ENCODE measurements at places on chromosomes 12 and 14. TPM values are rescaled to one million over a fixed set of nuclear protein-coding genes. Genes with fewer than 3 reads are reported as not detected.

Gene ADAM21
- 0.09 TPM for total RNA-seq

- DNase-seq = peak; percentile 59
Measured at GRCh38 chr12:1662761-1663439, 28.0 kb upstream of the ADIPOR2 start.

Gene NELL2
- 67.0 TPM for total RNA-seq

- no peak for DNase-seq
Measured at GRCh38 chr12:42741771-42742510, 152.4 kb upstream of the PRICKLE1 start.

Gene DNM1L
- total RNA-seq = 63.4 TPM

DNA sequence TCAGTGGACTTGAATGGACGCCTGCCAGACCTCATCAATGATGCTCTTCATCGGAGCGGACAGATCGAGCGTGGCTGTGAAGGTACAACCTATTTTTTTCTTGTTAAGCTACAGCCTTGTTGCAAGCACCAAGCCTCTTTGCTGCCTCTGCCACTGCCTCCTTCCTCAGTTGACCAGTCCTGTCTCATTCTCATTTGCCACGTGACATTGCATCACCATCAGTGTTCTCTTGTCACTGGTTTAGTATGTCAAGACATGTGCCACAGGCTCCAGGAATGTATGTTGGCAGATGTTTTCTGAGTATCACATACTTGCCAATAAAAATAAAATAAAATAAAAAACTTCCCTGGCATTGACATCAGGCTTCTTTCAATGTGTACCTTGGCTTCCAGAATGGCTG, 798.1 kb downstream of the NRXN3 start:
- no peak for DNase-seq

GRCh38 chr12:53564278-53564677, 57.0 kb upstream of the NPFF start:
- DNase-seq = no peak

Gene CATSPERB
- 1.1 TPM for total RNA-seq

GRCh38 chr14:71371711-71372396, 464.6 kb downstream of the PCNX1 start:
- DNase-seq = no peak

Gene PDE6H
- total RNA-seq = not detected

DNA sequence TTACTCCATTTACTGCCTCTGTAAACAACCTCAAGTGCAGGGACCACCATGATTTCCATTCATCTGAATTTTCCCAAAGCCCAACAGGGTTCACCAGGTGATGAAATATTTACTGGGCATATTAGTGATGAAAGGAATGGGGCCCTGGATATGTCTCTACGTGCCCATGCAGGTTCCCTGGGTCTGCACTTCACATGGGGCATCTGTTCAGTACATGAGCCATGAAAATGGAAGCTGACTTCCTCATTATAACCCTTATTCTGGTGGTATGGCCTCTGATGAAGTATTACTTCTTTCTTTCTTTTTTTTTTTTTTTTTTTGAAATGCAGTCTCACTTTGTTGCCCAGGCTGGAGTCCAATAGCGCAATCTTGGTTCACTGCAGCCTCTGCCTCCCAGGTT, 26.5 kb upstream of the CORO1C start:
- DNase-seq = no peak

Measured in CD8-positive, alpha-beta memory T cell (primary cell).